Transverse colon (tissue), 4 donors: ENCODE measurements at places on chromosomes 5 and 9. TPM values are rescaled to one million over a fixed set of nuclear protein-coding genes. Genes with fewer than 3 reads are reported as not detected.

C8G gene
- total RNA-seq, result not detected

- DNase-seq, result no peak
Observed at GRCh38 chr9:136536051-136536720, 9.7 kb downstream of the NOTCH1 start.

DNA sequence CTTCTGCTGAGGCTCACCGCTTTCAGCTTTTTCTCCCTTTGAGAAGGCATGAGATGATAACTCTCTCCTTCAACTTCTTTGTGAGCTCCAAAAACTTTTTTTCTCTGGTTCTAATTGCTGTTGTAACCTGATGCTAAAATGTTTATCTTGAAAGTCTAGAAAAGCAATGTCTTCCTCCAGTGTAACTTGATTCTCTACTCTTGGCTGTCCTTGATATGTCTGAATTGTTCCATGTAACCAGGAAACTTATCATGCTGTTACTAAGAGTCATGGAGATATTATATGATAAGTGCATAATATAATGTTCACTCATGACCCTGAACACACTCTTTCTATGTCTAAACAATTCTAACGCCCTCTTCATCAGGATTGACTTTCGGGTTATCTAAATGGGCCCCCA is 128.0 kb upstream of the ABCA1 start:
- no peak for DNase-seq

DNA sequence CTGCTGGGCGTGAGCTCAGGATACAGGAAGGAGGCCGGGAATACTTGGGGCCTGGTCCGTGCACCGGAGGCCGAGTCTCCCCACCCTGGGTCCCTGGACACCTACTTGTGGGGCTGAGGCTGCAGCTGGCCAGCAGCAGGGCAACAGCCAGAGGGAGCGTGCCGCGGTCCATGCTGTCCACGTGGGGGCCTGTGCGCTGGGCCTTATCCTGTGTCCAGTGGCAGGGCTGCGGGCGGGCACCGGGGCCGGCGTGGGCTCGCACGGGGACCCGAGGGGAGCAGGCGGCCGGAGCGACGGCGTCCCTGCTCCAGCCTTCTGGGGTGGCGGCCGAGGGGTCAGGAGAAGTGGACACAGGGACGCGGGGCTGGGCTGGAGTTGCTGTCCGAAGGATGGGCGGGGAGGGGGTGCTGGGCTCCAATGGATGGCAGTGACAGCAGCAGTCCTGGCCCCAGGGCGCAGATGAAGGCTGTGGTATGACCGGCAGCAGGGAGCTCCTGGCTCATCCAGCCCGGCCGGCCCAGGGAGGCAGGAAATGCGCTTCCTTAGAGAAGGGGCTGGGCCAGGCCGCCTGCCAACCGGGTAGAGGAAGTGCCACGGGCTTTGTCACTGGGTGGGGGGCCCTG is at the start of gene ENG:
Gene ENG, minus strand, starts transcription at position 475 of the 623 bp plus-strand sequence. Its CDS starts 303 bp downstream, at position 172.
- DNase-seq, result peak; percentile 58

IRGM gene
- not detected for total RNA-seq

DNA sequence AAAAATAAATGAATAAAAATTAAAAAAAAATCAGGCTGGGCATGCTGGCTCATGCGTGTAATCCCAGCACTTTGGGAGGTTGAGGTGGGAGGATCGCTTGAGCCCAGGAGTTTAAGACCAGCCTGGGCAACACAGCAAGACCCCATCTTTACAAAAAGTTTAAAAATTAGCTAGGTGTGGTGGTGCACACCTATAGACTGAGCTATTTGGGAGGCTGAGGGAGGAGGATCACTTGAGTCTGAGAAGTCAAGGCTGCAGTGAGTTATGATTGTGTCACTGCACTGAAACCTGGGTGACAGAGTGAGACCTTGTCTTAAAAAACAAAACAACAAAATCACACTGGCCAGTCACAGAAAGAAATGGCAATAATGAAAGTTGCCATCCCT is 3.4 kb upstream of the CNTRL start:
- DNase-seq, result no peak

DNA sequence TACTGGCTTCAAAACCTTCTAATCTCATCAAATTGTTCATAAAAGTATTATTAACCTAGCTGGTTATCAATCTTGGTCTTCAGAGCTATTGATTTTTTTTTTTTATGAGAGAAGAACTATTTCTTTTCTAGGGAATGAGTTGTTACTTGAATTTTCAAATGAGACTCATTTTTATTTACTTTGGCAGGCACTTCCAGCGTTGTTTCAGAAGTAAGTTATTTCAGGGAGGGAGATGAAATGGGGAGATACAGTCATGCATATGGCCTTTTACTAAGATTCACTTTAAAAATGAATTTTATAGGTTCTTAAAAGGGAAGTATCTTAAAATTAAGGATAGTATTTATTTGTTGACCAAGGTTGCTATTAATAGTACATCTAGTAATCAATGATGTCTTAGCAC is 129.6 kb downstream of the IZUMO3 start:
- DNase-seq, result no peak

SLC46A2 gene
- not detected for total RNA-seq

ANKRA2 gene
- total RNA-seq, result 20.1 TPM

DDX41 gene
- 98.9 TPM for total RNA-seq

DNA sequence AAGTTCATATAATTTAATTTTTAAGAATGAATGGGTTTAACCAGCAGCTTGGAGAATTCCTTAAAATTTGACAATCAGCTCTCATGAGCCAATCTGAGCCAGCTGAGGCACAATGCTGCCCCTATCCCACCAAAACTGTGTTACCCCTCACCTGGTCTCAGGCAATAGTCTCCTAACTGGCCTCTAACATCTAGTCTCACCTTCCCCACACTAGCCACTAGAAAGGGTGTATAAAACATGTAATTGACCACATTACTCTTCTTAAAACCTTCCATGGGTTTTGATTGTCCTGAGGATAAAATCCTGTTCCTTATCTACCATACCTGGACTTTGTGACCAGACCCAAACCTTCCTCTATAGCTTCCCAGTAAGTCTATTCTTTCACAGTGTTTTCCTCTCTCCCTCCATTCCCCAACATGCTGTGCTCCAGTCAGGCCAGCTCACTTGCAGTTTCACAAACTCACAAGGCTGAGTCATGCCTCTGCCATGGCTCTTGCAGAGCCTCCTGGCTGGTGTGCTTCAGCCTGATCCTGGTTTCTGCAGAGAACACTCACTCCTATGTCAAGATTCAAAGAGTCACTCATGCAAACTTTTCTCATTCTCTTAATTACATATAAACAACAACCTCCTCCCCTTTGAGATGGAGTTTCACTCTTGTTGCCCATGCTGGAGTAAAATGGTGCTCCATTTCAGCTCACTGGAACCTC is 16.0 kb upstream of the ZCCHC7 start:
- no peak for DNase-seq

RGS7BP gene
- 0.41 TPM for total RNA-seq

- no peak for DNase-seq
Observed at GRCh38 chr9:136499071-136499934, 16.5 kb upstream of the SEC16A start.

DNA sequence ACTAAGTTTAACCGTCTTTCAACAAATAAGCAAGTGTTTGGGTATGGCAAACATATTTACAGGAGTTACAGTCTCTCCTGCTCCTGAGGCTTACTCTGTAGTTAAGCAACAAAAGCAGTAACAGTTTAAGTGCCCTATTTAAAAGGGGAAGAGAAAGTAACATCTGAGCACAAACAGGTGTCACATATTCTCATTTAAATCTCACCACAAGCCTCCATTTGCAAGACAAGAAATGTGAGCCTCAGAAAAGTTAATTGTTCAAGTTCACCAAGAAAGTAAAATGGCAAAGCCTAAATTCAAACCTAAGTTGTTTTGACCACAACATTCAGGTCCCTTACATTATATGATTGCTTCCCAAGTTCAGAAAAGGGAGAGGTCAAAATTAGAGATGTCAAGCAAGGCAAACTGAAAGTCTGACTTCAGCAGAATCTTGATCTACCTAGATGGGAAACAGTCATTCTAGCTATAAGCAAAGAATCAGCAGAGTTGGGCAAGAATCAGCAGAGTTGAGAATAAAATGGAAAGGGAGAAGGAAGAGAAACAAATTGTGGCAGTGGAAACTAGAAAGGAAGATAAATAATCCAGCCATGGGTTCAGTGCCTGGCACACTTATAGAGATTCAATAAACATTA is 93.4 kb downstream of the STRBP start:
- no peak for DNase-seq

- no peak for DNase-seq
Observed at GRCh38 chr5:171924493-171925122, 81.8 kb downstream of the FBXW11 start.
